ENCODE measurements at places on chromosomes 7 and 10. TPM values are rescaled to one million over a fixed set of nuclear protein-coding genes. Genes with fewer than 3 reads are reported as not detected.

The RAMP3 gene
- total RNA-seq: 8.1 TPM

The C10orf90 gene
- 0.31 TPM for total RNA-seq

The TET1 gene
- 41.3 TPM for total RNA-seq

The AKR1E2 gene
- 36.3 TPM for total RNA-seq

The PPP1R17 gene
- 5.0 TPM for total RNA-seq
